ENCODE measurements at places on chromosomes 5 and 9. TPM values are rescaled to one million over a fixed set of nuclear protein-coding genes. Genes with fewer than 3 reads are reported as not detected.

AP3B1 gene
- total RNA-seq: 31.0 TPM

GLRA1 gene
- not detected for total RNA-seq

ZNF300 gene
- 2.8 TPM for total RNA-seq

ALDH1A1 gene
- total RNA-seq: 5,926 TPM

ZNF879 gene
- 0.37 TPM for total RNA-seq

INSL6 gene
- not detected for total RNA-seq

GKAP1 gene
- 4.4 TPM for total RNA-seq

SLC27A4 gene
- total RNA-seq: 35.9 TPM

TNFAIP8 gene
- total RNA-seq: 24.8 TPM

DOK3 gene
- 2.8 TPM for total RNA-seq

SLC34A3 gene
- total RNA-seq: 0.28 TPM

AGXT2 gene
- not detected for total RNA-seq

RNF183 gene
- total RNA-seq: not detected

FOXI1 gene
- not detected for total RNA-seq

NR5A1 gene
- 0.15 TPM for total RNA-seq

MARCOL gene
- total RNA-seq: not detected

NRG2 gene
- total RNA-seq: 2.0 TPM

FANCG gene
- 54.5 TPM for total RNA-seq

SPINK4 gene
- not detected for total RNA-seq

BRD8 gene
- 46.6 TPM for total RNA-seq

NUP155 gene
- 19.6 TPM for total RNA-seq

BTNL9 gene
- 1.2 TPM for total RNA-seq

MOB3B gene
- 9.3 TPM for total RNA-seq

AKNA gene
- 4.3 TPM for total RNA-seq

SCAI gene
- total RNA-seq: 1.6 TPM

TMC1 gene
- total RNA-seq: 0.10 TPM
